ENCODE measurements at places on chromosomes 6 and 20.

GRCh38 chr20:47663354-47664067, 121.8 kb downstream of the SULF2 start:
- peak; percentile 71 for DNase-seq

DNA sequence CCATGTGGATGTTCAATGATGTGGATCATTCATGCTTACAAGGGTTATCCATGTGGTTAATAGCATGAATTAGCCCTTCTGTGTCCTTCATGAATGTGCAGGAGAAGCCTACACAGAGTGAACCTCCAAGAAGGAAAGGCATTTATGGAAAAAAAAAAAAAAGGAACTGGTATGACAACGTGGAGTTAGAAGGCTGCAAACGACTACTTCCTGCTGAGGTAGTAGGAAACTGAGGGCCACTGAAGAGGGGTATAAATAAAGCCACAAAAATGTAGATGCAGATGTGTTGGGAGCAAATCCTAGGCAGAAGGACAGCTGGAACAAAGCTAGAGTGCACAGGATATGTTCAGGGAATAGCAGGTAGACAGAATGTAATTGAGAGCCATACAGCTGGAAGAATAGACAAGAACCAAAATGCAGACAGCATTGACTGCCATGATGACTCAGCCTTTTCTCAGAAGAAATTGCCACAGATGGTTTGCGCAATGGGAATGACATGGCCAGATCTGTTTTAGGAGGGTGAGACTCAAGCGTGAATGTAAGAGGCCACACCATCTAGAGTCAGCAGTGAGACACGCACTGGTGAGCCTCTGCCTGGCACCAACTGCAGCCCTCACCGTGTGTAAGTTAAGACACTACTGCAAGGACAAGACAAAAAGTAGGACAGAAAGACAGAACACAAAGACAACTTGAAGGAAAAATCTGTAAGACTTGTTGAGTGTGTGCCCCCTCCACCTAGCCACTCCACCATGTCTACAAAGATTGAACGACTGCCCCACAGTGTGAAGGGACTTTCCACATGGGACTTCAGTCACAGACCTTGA, 79.8 kb downstream of the KIF13A start:
- DNase-seq: peak; percentile 72

DNA sequence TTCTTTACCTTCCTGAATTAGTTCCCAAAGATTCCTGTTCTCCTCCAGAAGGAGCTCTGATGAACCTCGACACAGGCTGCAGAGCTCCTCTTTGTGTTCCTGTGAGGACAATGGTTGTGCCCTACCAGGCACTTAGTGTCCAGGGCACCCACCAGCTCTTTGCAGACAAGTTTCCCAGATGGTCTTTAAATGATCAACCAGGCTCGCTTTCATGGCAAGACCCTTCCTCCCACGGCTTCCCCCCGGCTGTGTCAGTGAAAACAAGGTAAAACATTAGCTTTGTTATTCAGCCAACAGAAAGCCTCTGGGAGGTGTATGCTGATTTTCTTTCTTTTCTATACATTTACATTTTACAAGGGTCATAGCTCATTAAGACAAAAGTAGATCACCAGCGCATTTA, 32.3 kb upstream of the CNKSR3 start:
- DNase-seq: no peak

DNA sequence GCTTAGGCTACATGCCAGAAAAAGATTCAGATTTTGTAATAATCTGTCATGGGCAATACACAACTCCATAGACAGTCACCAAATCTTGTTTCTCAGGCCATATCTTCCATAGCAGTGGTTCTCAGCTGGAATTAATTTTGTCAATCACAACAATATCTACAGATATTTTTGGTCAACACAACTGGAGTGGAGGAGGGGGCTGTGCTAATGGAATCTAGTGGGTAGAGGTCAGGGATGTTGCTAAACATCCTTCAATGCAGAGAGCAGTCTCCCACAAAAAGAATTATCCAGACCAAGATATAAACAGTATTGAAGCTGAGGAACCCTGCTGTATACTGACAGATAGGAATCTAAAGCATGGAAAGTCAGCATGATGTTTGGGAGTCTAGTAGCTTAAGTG, 174.6 kb downstream of the UBE3D start:
- DNase-seq: no peak

DNA sequence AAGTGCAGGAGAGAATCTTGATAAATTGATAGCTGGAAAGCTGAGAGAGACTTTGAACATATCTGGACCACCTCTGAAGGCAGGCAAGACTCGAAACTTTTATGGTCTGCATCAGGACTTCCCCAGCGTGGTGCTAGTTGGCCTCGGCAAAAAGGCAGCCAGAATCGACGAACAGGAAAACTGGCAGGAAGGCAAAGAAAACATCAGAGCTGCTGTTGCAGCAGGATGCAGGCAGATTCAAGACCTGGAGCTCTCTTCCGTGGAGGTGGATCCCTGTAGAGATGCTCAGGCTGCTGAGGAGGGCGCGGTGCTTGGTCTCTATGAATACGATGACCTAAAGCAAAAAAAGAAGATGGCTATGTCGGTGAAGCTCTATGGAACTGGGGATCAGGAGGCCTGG, 4.6 kb upstream of the CDKN1A start:
- DNase-seq: no peak

DNA sequence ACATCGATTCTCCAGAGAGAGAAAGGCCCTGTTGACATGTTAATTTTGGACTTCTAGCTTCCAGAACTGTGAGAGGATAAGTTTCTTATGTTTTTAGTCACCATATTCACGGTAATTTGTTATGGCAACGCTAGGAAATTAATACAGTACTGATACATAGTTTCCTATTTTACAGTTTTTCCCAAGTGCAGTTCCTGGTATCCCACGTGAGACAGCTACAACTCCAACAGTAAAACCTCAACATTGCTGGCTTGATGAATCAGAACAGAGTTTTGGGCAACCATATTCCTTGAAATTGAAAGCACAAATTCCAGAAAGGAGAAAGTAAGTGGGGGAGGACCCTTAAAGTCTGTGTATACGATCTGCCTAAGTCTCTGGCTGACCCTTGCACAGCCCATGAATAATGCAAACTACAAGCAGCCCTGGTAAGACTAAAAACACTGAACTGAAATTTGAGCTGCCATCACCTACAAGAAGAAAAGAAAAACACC, 505.1 kb upstream of the NRSN1 start:
- DNase-seq: no peak

GRCh38 chr6:157224178-157224950, 99.0 kb downstream of the TMEM242 start:
- peak; percentile 43 for DNase-seq

DNA sequence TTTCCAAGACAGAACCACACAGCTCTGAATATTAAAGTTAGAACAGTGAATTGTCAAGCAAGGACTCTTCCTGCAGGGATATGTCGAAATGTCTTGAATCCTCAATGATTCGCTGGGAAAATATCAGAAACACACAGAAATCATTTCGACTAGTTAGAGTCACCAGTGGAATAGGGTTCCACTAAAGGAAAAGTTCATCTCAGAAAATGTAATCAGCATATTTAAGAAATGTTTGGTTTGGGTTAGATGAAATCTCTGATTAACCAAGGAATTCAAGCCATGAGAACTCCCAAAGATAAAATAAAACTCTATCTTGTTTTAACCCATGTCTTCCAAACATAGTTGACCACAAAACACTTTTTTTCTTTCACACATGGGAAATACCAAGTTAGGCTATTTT, 621.0 kb upstream of the NRSN1 start:
- no peak for DNase-seq

DNA sequence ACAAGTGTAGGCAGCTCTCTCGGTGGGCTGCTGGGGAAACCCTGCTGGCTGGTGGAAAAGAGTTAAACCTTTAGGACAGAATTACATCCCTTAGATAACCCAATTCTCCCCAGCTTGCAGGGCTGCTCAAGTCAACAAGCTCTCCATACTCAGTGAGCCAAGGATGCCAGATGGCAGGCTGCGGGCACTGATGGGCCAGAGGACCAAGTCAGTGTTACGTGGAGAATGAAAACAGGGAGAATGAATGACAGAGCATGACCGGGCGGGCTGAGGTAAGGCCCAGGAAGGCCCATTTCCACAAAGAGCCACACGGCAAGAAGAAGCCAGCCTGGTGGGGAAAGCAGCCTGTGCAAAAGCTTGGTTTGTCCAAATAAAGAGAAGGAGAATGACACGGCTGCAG, 58.7 kb upstream of the CD93 start:
- no peak for DNase-seq

DNA sequence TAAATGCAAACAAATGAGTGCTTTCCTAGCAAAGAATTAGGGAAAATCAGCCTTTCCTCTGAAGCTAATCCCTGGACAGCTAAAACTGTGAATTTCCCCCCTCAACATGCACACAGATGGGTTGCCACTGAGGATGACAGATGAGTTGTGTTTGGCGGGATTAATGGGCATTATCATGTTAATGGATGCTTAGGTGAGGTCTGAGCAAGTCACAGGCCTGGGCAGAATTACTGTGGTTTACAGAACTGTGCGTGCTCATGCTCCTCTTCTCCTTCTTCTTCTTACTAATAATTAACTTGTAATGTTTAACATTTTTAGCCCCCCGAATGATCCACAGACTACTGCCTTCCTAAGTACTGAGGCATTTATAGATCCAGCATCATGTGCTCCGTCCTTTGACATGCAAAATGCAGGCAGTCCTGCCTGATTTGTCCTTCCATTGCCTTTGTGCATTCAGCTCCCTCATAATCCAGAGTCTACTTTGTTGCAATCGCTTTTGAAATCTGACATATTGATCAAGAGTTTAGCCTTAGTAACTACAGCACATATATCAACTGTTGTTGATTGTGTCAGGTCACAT, 753.4 kb upstream of the MMS22L start:
- no peak for DNase-seq

- no peak for DNase-seq
Measured at GRCh38 chr6:121691126-121691551, 255.7 kb downstream of the GJA1 start.

DNA sequence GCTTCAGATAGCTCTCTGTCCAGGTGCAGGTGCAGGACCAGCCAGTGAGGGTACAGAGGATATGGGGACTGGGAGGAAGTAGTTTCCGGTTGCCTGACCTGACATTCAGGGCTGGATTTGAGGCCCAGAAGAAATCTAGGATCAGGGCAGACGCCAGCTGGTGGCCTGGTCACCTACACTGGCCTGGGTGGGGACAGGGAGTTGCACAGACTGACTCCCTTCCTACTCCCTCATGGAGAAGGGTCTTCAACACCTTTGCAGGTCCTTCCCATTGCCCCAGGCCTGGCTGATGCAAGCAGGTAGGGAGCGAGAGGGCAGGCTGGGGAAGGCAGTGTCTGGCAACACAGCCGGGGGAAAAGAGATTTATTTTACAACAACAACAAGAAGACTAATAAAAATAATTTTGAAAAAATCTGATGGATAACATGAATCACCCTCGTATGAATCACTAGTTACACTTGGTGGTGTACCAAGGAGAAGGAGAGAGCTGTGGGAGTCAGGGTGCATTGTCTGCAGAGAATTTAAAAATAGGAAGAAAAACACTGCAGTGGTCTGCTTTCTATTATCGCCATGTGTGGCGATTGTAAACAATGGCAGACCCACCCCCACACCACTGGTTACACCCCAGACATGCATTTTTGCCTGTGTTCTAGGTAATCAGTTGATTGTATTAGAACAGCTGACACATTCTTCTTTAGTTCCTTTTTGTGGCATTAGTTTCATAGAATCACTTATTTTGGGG, 62.3 kb upstream of the SNX9 start:
- peak; percentile 20 for DNase-seq

- DNase-seq: no peak
Measured at GRCh38 chr6:49001856-49002541, 461.1 kb downstream of the MMUT start.

- no peak for DNase-seq
Measured at GRCh38 chr6:133966654-133967329, 13.8 kb downstream of the TBPL1 start.

DNA sequence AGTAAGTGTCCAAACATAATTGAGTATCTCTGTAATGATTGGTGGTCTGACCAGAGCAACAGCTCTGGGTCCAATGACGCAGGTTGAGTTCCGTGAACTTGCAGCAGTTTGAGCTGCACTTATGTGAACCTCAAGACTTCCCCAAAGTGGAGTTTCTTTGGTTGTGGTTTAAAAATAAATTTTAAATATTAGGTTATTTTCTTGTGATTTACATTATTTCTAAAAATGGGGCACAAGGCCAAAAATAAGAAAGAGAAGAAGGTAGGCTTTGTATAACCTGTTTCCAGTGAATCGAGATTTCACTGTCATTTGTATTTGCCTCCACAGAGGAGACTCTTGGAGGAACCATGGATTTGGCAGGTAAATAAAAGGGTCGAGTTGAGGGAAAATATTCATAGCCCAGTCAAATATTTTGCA, 166.4 kb upstream of the ZNF217 start:
- no peak for DNase-seq

DNA sequence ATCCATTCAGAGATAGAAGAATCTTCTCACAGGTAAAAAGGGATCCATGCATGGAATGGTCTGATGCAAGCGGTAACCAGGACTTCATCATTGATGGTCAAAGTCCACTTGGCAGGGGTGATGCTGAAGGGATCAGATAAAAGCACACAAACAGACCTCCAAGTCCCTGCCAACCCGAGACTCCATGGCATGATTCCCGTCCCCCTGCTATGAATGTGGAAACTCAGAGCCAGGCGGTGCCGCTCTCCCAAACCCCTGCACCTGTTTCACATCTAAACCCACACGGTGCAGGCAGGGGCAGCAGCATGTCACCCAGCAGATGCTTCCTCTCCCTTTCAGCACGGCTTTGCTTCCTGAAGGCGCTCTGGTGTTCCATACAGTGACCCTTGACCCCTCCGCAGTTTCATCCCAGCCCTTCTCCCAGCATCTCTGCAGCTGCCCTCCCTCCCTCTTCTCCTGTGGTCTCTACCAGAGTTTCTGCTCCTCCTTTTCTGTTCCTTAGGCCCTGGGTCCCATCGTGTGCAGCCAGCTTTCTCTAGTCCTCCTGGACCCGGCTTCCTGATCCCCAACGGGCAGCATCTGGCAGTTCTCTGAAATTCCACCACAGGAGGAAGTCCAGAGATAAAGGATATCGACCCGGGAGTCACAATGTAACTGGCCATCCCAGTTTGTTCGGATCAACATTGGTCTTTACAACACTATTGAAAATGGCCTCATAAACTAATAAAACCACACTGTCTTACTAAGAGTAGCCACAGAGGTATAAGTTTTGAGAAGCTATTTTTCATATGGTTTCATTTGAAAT, 235.0 kb downstream of the TTLL2 start:
- DNase-seq: no peak

DNA sequence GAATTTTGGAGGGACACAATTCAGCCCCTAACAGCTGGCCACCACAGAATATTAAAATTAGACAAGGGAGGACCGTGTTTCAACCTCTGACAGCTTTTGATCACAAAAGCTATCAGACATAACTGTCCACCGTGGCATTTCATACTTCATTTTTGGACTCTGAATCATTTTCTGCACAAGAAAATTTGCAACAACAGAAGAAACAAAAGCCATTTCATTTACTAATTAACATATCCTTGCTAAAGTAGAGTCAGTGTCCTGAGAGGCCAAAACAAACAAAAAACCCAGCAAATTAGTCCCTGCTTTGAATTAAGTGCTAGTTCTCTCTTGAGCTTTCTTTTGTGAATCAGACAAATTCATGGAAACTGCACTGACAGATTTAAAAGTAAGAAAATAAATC, 17.6 kb upstream of the COL12A1 start:
- no peak for DNase-seq

- no peak for DNase-seq
Measured at GRCh38 chr20:6696001-6696400, 71.5 kb upstream of the BMP2 start.

- no peak for DNase-seq
Measured at GRCh38 chr20:58742668-58743566, 50.3 kb downstream of the NPEPL1 start.
